ENCODE measurements at places on chromosomes 11 and 22.
A peak's percentile ranks its signal among the peaks of the same experiment; 100 is the strongest.

GRCh38 chr11:135008001-135008405 is 596.0 kb upstream of the B3GAT1 start:
- no peak for DNase-seq

DNA sequence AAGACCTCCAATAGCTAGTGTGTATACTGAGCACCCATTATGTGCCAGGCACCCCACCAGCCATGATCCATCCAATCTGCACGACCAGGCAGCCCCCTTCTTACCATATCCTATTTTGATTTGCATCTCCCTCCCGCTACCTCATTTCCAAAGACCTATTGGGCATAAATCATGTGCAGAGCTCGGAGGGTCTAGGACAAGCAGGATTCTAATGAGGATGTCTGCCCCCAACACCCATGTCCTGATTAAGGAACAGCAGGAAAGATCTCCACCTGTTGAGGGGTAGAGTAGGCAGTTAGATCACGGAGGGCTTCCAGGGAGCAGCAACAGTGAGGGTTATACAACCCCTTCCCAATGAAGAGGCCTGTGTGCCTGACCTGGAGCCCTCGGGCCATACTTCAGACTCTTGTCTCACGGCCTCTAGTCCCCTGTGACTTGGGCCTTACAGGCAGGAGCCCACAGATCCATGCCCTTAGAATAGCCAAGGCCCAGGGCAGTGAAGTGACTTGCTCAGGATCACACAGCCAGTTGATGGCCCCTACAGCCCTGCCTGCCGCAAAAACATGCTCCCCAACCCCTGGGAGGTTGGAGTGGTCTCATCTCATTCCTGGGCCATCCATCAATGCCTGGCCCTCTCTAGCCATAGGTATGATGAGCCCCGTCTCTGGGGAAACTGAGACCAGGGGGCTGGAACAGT is 3.5 kb downstream of the RAB3IL1 start:
- peak; percentile 14 for DNase-seq

DNA sequence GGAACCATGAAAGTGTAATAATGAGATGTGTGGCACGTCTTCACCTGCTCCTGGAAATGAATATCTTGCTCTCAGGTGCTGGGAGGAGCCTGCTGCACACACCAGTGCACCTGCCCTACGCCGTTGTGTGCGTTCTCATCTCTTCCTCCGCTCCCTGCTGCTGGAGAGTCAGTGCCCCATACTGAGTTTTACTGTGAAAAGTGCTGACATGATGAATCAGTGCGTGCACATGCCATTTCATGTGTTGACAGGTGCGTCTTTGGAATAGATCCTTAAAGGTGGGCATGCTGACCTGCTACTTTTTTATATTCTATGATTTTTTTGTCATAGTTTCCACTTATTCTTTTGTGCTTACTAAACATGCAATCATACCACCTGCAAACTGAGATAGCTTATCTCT is 1015.8 kb downstream of the BRD1 start:
- no peak for DNase-seq

DNA sequence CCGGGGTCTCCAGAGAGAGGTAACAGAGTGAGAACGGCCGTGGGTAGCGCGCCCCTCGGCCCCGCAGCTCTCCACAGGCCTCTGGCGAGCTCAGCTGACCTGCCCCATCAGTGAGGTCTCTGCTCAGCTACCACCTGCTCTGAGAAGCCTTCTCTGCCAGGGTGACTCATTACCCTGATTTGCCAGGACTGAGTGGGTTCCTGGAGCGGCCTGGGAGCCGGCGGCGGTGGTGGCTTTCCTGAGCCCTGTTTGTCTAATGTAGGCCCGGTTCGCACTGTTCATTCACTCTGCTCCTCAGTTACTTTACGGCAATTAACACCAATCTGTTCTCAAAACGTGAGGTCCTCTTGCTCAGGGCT is 351.0 kb upstream of the B3GAT1 start:
- no peak for DNase-seq

GRCh38 chr11:101180481-101180880 is 50.9 kb upstream of the PGR start:
- no peak for DNase-seq

GRCh38 chr11:2701230-2701629 is 1.4 kb upstream of the KCNQ1OT1 start:
- no peak for DNase-seq

DNA sequence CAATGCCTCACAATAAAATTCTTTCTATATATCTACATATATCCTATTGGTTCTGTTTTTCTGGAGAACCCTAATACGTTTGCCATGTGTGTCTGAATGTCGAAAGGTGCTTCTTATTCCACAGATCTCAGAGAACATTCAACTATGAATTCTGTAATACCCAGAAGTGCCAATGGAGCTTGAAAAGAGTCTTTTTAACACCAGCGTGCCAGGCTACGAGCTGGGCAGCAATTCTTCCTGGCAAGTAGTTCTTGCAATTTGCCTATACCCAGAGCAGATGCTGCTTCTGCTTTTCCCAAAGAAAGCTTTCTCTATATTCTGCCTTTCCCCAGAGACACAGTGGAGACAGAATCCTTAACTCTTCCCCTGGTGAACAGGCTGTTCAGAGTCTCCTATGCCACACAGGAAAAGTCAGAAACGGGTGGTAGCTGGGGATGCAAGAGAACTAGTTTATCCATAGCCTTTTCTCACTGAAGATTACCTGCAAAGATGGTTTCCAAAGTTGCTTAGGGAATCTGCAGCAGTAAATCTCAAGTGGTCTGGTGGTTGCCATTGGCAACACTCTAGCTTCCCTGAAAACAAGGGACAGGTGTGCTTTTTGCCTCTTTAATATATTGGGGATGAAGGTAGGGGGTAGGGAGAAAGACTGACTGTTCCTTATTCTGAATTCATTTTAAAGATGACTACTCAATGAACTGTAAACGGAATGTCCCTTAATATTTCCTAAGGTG is 16.8 kb upstream of the PAFAH1B2 start:
- DNase-seq, result no peak

GRCh38 chr11:116686866-116687265 is 85.9 kb downstream of the BUD13 start:
- DNase-seq, result no peak

DNA sequence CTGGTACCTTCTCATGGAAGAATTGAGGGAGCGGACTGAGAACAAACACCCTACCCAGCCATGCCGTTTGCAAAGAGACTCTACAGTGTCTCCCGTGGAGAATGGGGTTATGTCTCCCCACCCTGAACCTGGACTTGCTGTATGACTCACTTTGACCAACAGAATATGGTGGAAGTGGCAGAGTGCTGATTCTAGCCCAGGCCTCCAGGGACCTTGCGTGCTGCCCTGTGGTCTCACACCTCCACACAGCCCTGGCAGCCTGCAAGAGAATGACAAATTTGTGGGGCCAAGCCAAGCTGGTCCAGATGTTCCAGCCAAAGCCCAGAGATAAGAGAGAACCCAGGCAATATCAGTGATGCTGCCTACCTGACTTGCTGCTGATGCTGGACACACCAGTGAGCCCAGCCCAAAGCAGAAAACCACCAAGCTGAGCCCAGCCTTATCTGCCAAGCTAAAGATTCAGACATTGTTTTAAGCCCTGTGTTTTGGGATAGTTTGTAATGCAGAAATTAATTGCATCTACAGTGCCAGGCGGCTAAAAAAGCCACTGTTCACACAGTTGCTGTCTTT is 8.1 kb upstream of the LINC01488 start:
- no peak for DNase-seq

DNA sequence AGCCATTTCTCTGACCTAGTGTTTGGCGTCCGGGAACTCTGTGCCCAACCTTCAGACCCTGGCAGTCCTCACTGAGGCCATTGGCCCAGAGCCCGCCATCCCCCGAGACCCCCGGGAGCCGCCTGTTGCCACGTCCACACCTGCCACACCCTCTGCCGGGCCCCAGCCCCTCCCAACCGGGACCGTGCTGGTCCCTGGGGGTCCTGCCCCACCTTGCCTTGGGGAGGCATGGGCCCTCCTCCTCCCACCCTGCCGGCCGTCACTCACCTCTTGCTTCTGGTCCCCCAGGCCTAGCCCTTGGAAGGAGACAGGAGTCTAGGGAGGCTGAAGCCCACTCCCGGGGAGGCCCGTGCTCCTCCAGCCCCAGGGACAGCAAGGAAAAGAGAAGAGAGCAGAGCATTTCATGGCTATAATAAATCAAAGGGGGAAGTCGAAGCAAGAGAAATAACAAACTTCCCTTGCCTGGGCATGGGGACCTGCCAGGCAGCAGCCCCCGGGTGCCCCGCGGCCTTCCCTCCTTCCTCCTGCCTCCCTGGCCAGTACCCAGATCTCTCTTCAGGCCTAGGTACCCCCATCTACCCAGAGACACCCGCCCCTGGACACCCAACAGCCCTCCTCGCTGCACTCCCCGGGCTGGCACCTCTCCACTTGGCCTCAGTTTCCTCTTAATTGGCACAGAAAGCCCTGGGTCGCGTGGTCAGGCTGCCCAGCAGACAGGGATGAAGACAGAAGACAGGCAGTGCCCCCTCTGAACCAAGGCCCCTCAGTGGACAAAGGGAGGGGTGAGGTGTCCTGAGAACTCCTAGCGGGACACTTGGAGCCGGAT is 13.0 kb upstream of the SLC39A13 start:
- DNase-seq, result no peak

- no peak for DNase-seq
Measured at GRCh38 chr11:111745719-111746504, 20.3 kb downstream of the PPP2R1B start.

DNA sequence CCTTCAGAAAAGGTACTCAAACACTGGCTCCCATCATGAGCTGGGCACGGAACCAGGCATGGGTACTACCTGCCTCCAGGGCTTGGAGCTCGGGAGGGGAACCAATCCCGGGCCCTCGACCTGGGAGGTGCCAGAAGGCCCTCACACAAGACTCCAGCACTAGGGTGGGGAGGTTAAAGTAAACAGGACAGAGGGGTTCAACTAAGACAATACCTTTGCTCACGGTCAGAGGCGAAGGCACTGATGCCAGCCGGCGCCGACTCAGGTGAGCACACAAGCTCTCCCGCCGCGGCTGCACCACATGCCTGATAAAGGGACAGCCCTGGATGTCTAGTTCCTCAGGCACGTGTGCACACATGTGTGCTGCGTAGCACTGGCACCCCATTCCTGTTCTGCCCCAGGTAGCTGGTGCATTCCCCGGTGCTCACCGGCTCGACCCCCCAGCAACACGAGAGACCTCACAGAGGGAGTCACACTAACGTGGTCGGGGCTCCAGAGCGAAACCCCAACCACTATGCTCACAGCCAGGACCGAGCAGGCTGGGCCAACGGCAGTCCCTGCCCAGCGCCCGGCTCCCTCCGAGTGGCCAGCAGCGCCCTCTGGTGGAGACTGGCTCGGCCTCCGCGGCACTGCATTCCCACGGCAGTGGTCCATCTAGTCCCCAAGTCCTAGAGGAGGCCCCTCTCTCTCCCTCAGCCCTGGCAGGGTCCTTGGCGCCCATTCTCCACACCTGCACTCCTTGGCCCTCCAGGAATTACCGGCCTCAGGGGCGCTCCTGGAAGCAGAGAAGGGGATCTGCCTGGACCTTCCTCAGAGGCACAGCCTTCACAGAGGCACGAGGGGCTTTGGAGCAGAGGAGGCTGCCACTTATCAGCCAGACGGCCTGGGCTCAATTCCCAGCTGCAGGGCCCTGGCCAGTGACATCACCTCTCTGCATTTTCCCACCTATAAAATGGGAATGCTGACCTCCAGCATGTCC is 28.8 kb upstream of the MOB2 start:
- DNase-seq, result peak; percentile 92

DNA sequence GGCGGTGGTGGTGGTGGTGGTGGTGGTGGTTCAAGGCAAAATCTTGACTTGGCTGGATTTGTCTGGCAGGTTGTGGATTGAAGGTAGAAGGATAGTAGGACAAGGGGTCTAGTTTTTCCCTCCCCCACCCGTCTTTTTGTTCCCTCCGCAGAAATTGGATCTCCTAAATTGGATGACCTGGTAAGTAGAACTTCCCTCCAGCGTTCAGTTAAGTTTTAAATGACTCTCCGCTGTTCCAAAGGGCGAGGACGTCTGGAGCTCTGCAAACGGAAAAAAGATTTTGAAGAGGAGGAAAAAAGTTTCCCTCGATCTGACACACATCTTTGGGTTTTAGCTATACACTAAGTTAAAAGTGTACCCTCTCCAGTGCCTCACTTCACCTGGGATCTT is 422 bp upstream of the LGR4 start:
- no peak for DNase-seq

DNA sequence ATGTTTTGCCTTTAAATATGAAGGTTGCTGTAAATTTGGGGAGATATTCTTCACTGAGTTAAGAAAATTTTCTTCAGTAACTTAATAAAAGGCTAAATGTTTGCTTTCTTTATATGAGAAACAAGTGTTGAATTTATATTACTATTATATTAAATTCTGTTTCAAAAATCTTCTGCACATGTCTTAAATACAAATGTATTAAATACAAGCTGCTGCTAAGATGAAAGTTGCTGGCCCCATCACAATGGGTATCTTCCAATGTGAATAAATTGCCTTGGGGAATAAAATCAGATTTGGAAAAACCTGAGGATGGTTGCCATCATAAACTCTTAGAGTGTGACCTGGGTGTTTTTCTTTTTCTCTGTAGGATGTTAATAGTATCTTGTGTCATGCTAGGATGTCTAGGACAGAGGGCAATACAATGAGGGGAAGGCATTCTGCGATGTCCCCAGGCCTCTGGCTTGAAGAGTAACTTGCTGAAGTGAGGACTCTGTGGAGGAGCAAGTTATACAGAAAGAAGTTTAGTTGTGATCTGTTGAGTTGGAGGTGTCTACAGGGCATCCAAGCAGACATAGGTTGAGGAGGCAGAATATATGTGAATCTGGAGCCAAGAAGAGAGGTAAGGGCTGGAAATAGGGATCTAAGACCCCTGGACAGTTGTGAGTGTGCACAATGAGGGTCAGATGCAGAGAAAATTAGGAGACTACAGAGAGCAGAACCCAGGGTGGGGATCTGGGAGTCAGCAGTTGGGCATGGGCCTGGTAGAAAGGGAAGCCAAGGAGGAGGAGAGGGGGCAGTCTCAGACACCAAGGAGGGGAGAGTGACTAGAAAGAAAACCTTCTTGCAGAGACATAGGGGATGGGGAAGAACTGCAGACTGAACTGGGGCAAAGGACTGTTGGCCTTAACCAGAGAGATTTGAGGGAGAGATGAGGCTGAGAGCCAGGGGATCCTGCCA is 4.8 kb downstream of the IGLL5 start:
- DNase-seq, result no peak

DNA sequence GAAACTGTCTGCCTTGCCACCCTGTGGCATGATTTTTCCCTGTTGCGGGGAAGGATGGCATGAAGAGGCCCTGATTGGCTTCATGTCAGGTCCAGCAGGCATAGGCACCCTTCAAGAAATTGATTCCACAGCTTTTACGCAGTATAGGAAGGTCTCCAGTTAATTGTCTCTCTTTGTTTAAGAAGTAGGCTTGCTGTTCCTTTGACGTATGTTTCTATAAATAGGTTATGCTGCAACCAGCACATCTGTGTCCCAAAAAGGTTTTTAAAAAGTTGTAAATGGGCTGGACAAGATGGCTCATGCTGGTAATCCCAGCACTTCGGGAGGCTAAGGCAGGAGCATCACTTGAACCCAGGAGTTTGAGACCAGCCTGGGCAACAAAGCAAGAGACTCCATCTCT is 62.6 kb downstream of the CD6 start:
- DNase-seq, result no peak

DNA sequence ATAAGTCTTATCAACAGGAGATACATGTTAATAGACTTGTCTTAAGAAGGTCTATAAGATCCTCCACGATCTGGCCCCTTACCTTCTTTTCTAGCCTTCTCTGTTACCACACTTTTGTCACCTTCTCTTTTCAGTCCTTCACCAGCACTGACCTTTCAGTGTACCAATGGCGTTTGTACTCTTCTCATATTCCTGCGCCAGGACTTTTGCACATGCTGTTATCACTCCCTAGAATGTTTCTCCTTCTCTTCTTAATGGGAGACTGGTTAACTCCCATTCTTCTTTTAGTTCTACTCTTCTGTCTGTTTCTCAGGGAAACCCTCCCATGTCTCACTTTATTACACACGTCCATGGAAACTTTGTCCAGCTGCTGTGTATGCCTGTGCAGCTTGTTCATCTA is 4.4 kb upstream of the EED start:
- DNase-seq, result no peak
